ENCODE measurements at places on chromosomes 7 and 10.

DNA sequence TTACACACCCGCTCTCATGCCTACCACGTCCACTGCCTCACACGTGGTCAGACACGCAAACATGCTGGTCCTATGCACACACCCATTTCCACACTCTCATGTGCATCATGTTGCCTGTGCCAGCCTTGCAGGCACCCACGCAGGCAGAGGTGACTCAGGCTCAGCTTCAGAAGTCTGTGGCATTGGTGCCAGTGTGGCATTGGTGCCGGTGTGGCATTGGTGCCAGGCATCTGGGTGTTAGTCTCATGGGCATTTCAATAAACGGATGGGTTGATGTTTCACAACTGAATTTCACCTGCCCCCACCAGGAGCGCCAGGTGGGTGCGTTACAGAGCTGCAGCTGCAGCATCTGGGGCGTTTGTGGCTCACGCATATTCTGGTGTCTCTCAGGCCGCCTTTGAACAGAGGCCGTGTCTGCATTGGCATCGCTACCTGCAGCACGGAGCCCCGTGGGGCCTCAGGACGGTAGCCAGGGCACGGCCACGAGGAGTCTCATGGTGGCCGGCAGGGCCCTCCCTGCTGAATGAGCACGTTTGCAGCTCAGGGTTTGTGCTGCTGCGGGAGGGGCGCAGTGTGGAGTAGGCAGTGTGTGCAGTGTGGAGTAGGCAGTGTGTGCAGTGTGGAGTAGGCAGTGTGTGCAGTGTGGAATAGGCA is 24.7 kb downstream of the KNDC1 start:
- DNase-seq: no peak

- DNase-seq: no peak
Measured at GRCh38 chr7:122311734-122312450, 7.3 kb upstream of the FEZF1 start.

GRCh38 chr7:92767437-92767836 is 68.9 kb downstream of the CDK6 start:
- DNase-seq: no peak

GRCh38 chr10:37390926-37391325 is 265.5 kb downstream of the ANKRD30A start:
- no peak for DNase-seq

- DNase-seq: no peak
Measured at GRCh38 chr10:50876429-50876828, 9.0 kb downstream of the A1CF start.

DNA sequence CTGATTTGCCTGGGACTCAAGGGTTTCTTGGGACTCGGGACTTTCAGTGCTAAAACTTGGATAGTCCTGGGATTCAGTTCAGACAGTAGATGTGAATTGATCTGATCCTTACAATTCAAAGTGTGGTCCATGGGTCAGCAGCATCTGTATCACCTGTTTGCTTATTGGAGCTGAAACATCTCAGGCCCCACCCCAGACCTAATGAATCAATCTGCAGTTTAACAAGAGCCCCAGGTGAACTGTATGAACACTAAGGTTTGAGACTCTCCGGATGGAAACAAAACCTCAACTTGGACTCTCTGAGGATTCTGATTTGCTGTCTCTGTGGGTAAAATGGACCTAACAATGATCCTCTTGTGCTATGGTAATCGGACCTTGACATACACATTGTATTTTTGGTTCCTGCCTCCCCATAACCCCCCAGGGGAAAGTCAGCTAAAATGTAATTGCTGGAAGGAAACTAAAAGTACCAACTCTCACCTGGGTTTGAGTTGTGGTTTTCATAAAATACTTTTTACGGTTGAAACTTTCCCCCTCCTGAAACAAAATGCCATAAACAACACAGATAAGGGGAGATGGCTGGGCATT is 11.7 kb downstream of the CYP26A1 start:
- no peak for DNase-seq

- DNase-seq: no peak
Measured at GRCh38 chr7:134828361-134828760, 48.9 kb downstream of the CALD1 start.

DNA sequence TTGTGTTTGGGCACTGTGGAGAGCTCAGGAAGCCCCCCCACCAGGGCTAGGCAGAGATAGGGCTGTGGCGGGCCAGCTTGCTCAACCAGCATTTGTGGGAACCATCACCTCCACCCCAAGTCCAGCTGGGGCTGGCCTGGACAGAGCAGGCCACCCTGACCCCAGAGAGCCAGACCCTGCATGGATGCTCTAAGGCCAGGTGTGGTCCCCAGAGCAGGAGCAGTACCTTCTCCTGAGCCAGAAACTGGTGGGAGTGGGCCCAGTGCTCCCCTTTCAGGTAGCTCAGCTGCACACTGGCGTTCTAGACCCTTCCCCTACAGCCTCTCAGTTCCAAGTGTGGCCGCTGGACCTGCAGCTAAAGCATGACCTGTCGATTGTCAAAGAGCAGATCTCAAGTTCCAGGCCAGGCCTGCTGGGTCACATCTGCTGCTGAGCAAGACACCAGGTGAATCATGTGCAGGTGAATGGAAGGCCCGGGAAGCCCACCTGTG is 57.2 kb downstream of the RASGEF1A start:
- no peak for DNase-seq

- peak; percentile 72 for DNase-seq
Measured at GRCh38 chr10:23918839-23919238, 290.1 kb upstream of the KIAA1217 start.

- no peak for DNase-seq
Measured at GRCh38 chr10:121617176-121617575, 18.9 kb upstream of the FGFR2 start.

- DNase-seq: no peak
Measured at GRCh38 chr7:65301007-65301406, 72.6 kb upstream of the ZNF92 start.

- DNase-seq: peak; percentile 96
Measured at GRCh38 chr7:26705567-26705966, 158.8 kb downstream of the SKAP2 start.

DNA sequence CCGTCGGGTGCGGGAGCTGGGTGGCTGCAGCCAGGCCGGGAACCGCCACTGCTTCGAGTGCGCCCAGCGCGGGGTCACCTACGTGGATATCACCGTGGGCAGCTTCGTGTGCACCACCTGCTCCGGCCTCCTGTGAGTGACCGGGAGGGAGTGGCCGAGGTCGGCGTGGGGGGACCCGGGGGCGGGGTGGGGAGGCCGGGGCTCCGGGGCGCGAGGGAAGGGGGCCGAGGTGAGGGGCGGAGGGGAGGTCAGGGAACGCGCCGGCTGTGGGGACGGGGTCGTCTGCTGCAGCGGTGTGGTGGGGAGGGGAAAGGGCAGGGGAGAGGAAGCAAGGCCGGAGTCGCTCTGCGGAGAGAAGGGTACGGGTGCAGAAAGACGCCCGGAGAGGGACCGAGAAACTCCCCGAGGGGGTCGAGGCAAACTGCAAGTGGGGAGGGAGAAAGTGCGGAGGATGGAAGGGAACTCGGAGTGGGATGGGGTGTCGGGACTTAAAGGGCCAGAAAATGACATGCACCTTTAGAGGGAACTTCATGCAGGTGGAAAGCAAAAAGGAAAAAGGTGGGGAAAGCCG is 518 bp downstream of the AGFG2 start:
- DNase-seq: no peak

DNA sequence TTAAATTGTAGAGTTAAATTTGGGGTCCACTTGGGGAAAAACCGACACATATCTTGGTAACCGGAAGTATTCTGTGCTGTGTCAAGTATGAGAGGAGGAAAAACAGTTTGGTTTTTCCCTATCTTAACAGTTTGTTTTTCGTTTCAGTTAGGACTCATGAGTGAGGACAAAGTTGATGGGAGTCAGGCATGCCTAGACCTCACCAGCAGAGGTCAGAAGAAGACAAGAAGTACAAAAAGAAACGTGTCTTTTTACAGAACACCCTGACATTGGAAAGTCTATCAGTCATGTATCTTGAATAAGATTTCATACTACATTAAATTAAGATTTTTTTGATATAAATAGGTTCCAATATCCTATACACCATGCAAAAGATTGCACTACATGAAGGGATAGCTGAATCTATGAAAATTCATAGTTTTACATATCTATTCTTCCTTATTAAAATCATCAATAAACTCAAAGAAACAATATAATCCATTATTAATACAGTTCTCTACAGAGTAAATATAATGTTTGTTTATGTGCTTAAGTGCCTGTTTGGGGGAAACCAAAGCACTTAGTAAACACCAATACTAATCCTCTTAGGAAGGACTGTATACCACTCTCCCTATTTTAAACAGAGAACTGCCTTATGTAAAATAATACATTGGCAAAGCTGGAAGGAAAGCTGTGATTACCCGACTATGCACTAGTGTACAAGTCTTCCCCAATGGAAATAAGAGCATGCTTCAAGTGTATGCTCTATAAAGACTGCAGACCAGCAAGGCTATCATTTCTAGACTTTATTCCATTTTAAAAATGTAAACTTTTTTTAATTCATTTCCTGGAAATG is 95.6 kb downstream of the USP6NL start:
- peak; percentile 37 for DNase-seq

- DNase-seq: no peak
Measured at GRCh38 chr10:85524001-85524666, 842.5 kb downstream of the GRID1 start.

GRCh38 chr7:113207931-113208330 is 89.6 kb upstream of the SMIM30 start:
- no peak for DNase-seq

GRCh38 chr7:142772673-142773072 is 1.9 kb downstream of the PRSS2 start:
- DNase-seq: no peak

- no peak for DNase-seq
Measured at GRCh38 chr10:12787297-12787696, 214.2 kb downstream of the CCDC3 start.

GRCh38 chr10:77667426-77668324 is 30.1 kb upstream of the KCNMA1 start:
- DNase-seq: no peak

DNA sequence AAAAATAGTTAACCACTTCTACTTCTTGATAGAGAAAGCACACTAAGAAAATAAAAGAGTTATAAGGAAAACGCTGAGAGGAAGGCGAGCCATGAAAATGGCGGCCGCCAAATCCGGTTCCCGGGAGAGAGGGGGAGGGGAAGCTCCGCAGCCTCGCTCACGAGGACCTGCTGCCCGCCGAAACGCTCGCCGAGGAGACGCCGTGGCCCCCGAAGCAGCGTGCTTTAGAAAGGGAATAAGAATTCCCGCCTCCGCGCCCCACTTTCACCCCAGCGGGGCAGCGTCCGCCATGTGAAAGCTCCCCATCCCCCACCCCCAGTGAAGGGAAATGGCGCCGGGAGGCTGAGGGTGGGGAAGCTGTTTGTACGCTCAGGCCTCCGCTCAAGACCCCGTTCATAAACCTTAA is 505 bp downstream of the HNRNPA2B1 start:
- DNase-seq: peak; percentile 80
